ENCODE measurements at places on chromosomes 13 and 19.

DNA sequence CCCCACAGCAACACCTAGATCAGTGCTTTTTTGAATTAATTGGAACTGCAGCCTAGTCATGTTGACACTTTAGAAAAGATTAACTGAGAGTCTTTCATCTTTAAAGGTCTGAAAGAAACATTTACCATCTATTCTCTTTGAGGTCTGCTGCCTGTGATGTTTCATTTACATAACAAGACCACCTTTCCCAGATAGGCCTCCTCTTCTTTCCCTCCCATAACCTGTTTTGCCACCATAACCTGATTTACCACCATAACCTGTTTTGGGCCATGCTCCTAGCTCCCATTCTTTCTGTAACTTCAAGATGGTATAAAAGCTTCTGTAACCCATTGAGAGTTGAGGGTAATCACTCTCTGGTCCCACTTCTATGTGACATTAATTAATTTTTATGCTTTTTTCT lies 320.8 kb downstream of the PCDH20 start:
- DNase-seq, result no peak

DNA sequence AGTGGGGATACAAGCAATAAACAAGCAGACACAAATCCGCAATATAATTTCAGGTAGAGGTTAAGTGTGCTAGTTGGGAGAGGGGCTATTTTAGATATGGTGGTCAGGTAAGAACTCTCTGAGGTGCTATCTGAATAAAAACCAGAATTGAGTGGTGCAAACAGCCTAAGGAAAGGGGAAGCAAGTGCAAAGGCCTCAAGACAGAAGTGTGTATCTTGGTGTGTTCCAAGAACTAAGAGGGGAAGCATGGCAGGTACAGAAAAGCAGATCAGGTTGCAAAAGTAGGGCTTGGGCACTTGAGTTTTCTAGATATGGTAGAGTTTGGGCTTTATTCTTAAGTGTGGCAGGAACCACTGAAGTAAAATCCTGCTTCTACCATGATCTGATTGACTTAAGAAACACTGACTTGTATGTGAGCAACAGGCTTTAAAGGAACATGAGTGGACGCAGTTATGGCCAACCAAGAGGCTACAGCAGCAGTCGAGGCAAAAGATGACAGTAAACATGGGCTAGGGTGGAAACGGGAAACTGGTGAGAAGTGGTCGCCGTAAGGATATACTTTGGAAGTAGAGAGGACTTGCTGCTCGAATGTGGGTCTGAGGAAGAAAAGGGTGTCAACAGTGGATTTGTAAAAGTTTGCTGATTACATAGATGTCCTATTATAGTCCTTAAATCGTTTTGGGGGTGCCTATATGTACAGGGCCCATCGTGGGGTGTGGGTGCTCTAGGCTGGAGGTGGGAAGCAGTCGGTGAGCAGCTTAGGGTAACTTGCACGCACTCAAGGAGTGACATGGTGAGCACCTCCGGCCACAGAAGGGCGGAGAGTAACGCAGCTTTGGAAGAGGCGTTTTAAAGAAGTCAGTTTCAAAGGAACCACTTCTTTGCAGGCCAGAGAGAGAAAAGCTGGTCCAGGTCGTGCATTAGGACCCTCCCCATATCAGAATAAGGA lies 677 bp downstream of the TGDS start:
- DNase-seq, result peak; percentile 27

DNA sequence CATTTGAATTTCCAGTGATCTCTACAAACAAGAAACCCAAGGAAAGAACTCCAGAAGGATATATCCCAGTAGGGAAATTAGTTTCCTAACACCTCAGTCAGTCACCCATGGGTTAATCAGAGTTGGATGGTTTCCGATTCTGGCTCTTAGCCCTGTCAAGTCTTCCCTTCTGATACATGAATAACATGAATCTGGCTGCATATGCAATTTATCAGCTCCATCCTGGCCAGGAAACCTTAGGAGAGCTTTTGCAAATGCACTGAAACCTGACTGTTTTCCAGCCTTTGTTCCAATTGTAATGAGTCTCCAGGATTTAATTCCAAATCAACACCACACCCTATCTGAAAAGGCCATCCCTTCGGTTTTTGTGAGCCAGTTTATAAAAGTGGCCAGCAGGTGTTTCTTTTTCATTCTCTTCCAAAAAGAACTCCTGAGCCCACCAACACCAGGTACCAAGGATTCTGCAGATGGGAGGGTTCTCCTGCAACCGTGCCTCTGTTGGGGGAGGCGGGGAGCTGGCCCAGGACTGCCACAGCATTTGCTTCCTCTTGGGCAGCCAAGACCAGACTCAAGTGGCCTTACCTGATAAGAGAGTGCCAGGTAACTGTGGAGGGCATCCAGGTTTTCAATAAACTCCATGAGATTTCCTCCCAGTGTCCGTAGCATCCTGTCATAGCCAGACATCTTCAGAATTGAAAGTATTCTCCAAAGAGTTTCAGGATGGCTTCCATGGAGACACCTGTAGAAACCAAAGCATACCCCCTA lies 77.5 kb downstream of the C13orf42 start:
- DNase-seq, result no peak

DNA sequence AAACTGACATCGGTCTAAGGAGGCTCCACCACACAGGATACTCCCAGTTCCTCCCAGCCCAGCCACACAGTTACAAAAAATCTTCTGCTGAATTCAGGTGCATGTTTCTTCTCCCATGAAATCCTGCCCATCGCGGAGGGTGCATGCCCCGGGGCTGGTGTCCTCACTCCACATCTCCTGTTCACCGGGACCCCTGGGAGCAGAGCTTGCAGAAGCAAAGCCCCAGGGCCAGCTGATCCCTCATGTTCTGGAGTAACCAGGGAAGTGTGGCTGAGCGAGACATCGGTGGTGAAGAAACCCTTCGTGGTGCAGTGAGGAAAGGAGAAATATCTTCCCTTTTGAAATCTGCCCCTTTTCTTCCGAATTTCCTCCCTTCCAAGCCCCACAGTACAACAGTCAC lies 904 bp upstream of the SIGLEC9 start:
- no peak for DNase-seq

DNA sequence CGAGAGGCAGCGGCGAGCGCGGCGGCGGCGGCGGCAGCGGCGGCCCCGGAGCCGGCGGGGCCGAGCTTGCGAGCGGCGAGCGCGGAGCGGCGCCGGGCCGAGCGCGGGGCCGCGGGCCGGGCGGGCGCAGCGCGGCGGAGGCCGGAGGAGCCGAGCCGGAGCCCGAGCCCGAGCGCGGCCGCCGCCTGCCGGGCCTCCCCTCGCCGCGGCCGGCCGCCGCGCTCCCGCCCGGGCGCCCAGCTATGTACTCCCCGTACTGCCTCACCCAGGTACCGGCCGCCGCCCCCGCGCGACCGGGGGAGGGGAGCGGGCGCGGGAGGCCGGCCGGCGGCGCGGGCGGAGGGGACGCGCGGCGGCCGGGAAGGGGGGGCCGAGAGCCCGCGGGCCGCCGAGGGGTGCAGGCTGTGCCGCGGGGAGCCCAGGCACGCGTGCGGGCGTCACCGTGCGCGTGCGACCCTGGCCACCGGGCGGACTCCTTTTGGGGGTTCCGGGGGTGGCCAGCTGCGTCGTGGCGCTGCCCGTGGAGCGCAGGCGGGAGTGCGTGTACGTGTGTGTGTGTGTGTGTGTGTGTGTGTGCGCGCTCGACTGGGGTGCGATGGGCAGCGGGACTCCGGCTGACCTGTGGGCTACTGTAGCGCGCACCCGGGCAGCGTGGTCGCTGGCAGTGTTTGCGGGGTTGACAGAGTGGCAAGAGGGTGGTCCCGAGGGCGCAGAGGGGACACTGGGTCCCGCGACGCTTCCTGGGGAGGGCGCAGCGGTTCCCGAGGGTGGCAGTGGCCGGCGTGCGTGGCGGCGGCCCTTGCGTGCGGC lies 526 bp downstream of the NFIX start:
- no peak for DNase-seq

DNA sequence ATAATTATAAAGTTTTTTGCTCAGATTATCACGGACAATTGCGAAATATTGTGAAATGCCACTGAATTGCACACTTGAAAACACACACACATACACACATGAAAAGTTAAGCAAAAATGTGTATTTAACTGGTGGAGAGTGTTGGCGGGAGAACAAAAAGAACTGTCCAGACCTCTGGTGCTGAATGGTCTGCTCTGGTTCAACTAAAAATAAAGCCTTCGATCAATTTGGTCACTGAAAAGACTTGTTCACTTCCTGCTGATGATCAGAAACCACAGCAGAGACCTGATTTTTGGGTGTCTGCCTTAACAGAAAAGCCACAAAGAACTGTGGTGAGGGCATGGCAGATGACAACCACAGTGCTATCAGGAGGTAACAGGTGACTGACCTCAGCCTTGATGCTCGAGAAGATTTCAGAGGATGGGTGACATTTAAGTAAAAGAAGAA lies 4.0 kb upstream of the IGFL1 start:
- DNase-seq, result no peak

DNA sequence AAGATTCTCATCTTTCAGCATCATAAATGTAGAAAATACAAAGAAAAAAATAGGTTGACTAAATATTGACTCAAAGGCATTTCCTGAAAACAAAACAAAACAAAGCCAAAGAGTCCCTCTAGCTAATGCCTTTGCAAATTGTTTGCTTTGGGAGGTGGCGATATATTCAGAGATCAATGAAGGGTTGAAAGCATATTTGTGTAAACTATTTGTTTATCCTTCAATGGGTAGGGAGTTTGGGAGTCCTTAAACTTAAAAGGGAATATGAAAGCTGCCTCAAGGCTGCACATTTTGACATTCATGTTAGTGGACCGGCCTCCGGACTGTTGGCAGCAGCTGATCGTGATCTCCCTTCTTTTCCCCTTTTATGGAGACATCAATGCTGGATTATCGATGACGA lies 257.5 kb downstream of the ITGBL1 start:
- no peak for DNase-seq

DNA sequence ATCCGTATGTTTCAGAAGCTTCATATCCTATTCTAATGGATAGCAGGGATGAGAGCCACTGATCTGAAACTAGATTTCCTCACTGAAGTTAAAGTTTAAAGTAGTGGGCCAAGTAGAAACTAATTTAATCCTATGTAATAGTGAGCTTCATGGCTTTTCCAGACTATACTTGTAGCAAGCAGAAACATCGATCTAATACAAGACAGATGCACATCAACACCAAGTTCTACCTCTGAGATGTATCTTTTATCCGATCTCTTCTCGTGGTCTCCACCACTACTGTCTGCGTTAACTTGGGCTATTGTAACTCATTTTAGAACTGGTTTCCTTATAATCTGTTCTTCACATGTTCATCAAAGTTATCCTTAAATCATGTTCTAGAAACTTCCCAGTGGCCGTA lies 3.1 kb downstream of the ERCC5 start:
- DNase-seq, result no peak

All from CD4-positive, alpha-beta T cell treated with Interleukin-2 at 100 ng/mL for 4 hours (primary cell).